ENCODE measurements at places on chromosomes 12 and 14. TPM values are rescaled to one million over a fixed set of nuclear protein-coding genes. Genes with fewer than 3 reads are reported as not detected.

- no peak for DNase-seq
Observed at GRCh38 chr14:104224131-104224505, 85.7 kb downstream of the KIF26A start.

GRCh38 chr12:9736936-9737705, 4.2 kb upstream of the CLECL1 start:
- no peak for DNase-seq

- no peak for DNase-seq
Observed at GRCh38 chr14:63555572-63555971, 12.4 kb upstream of the PPP2R5E start.

Gene KCNMB4
- not detected for total RNA-seq

Gene NINJ2
- total RNA-seq: not detected

- no peak for DNase-seq
Observed at GRCh38 chr12:13386323-13387039, 190.0 kb downstream of the EMP1 start.

DNA sequence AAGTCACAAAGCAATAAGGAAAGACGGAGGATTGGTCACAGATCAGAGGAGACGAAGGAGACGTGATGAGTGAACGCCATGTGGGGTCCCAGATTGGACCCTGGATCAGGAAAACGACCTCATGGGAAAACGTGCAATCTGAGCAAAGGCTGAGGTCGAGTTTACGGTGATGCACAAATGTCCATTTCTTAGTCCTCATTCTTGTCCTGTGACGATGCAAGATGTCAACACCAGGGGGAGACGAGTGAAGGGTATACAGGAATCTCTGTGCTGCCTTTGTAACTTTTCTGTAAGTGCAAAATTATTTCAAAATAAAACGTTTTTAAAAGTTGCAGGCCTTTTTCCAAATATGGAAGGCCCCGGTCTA, 329.8 kb downstream of the MED13L start:
- no peak for DNase-seq

Gene SLC2A14
- total RNA-seq: not detected

GRCh38 chr12:77054851-77055250, 10.5 kb downstream of the E2F7 start:
- no peak for DNase-seq

DNA sequence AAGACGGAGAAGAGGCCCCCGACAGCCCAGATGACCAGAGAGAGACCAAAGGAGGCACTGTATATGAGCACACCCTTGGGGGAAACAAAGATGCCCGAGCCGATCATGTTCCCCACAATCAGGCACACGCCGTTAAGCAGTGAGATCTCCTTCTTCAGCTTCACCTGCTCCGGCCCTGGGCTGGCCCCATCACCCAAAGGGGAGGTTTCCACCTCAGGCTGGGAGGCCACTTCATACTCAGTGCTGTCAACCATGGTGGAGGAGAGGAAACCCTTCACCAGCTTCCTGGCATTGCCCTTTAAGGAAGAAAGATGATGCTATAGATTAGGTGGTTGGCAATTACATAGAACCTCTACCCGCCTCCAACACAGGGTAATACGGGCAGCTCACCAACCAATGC, 2.1 kb downstream of the SLC7A7 start:
- DNase-seq: no peak

Gene COX6A1
- total RNA-seq: 518 TPM

- no peak for DNase-seq
Observed at GRCh38 chr12:120267736-120268135, 2.2 kb upstream of the PXN start.

GRCh38 chr14:77003960-77004710, 24.4 kb downstream of the IRF2BPL start:
- peak; percentile 25 for DNase-seq

DNA sequence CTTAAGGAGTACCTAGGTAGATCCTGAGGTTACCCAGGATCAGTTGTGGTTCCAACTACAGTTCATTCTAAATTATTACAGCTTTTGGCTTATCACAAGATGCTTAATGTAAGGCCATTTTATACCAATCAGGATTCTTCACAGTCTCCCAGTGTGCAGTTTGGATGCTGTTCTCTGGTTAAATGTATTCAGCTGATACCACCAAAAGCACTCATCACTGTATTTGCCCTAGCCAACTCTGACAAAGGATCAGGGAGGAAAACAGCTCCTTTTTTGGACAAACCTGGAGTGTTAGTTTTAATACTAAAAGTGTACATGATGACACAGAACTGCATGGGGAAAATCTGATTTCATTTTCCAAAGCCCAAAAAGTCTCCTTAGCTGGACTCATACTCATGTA, 19.5 kb downstream of the DMAC2L start:
- DNase-seq: no peak

GRCh38 chr12:43277651-43278540, 274.1 kb downstream of the ADAMTS20 start:
- no peak for DNase-seq

GRCh38 chr14:93903342-93904184, 23.6 kb upstream of the FAM181A start:
- peak; percentile 36 for DNase-seq

DNA sequence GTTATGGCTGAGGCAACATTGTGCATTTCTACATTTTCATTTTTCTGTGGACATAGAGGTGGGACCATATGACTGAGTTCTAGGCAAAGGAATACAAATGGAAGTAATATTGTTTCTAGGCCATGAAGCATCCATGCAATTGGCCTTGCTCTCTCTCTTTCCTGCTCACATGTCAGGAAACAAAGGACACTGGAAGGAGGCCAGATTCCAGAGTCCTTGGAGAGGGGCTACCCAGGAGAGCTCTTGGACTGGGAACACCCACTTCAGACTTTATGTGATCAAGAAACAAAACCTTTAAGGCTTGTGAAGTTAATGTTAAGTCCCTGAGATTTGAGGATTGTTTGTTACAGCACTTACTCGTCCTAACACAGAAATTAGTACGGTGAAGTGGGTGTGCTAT, 32.8 kb downstream of the PDZRN4 start:
- no peak for DNase-seq

DNA sequence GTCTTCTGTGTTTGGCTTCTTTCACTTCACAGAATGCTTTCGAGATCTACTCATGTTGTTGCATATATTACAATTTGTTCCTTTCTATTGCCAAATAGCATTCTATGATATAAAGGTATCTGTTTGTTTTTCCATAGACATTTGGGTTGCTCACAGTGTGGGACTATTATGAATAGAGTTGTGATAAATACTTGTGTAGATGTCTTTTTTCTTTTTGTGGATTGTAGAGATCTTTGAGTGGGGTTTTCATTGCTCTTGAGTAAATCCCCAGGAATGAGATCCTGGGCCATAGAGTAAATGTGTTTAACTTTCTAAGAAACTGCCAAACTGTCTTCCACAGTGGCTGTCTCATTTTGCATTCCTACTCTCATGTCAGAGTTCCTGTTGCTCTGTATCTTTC, 24.9 kb upstream of the CEBPE start:
- DNase-seq: no peak

GRCh38 chr12:14810953-14811483, 3.0 kb downstream of the SMCO3 start:
- peak; percentile 64 for DNase-seq

Gene STYK1
- 0.14 TPM for total RNA-seq

DNA sequence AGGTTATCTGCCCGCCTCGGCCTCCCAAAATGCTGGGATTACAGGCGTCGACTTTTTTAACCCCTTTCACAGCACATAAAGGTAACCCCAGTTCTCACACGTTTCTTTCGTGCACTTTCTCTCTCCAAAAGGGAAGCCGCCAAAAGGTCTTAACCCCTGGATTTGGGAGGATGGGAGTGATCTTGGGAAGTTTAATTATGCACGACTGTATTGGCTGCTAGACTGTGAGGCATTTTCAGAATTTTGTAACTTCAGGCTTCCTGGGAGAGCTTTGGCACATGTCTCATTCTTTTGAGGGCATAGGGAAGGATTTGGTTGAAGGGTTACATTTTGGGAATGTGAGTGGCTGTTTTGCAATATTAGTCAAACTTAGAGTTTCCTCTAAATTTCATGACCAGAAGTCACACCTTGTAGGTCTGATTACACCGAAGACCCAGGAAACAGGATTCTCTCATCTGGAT, 1.4 kb upstream of the SMARCC2 start:
- peak; percentile 31 for DNase-seq

- DNase-seq: no peak
Observed at GRCh38 chr14:22997676-22998323, 12.1 kb downstream of the C14orf93 start.

- DNase-seq: no peak
Observed at GRCh38 chr14:24310265-24310645, 315 bp downstream of the LTB4R2 start.

Gene GTF2H3
- total RNA-seq: 85.0 TPM

Gene KLRC3
- 2.3 TPM for total RNA-seq

Gene HNF1A
- total RNA-seq: not detected

DNA sequence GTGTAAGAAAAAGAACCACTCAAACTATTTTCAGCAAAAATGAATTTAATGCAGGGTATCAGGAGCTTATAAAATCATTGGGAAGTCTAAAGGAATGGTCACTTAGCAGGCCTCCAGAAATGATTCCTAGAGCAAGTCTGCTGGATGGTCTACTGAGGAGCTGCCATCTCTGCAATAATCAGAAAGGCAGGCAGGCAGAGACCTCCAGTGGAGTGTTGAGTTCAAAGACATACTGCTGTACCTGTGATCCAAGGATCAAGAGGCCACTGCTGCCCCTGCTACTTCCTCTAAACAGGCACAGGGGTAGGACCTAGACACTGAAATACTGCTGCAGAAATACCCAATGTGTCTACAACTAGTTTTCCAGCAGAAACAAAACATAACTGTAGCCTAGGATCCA, 14.5 kb upstream of the KICS2 start:
- DNase-seq: peak; percentile 45

Gene SLC5A8
- not detected for total RNA-seq

GRCh38 chr14:103928011-103928890, at the start of gene TDRD9:
Gene TDRD9, plus strand, starts transcription at chr14:103928456. Its CDS starts 54 bp downstream, at chr14:103928510.
- no peak for DNase-seq

Gene TAS2R31
- total RNA-seq: 1.9 TPM

GRCh38 chr12:108576660-108577234, 14.4 kb downstream of the ISCU start:
- no peak for DNase-seq

Gene FAM216A
- total RNA-seq: 25.8 TPM

Gene SALL2
- 0.09 TPM for total RNA-seq

- DNase-seq: peak; percentile 31
Observed at GRCh38 chr12:101604132-101604531, 9.4 kb downstream of the MYBPC1 start.

Gene CD163L1
- total RNA-seq: 3.5 TPM

DNA sequence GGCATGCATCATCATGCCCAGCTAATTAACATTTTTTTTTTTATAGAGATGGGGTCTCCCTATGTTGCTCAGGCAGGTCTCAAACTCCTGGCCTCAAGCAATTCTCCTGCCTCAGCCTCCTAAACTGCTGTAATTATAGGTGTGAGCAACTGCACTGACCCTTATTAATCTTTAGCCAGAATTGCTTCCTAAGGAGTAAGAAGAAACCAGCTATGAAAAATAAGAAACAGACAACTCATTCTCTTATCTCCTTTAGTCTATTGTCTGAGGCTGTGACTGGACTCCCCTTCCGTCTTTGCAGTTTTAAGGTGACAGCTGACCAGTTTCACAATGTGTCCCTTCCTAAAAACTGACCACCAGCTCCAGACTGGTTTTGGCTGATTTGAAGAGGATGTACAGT, 52.4 kb downstream of the EMP1 start:
- DNase-seq: no peak

DNA sequence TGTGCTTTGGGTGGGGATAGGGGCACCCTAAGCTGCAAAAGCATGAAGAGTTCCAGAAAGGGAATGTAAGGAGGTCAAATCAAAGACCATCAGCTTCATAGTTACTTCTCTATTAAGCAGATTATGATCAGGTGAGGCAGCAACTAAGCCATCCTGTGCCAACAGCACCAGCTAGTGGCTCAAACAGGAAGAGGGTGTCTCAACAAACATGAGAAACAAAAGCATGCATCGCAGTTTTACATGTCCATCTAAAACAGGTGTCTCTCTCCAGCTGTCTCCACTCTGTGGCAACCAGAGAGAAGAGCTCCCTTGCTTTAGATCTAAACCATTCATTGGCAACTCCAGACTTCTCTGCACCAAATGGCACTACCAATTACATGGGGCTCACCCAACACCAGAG, 52.9 kb downstream of the ACTN1 start:
- DNase-seq: no peak

DNA sequence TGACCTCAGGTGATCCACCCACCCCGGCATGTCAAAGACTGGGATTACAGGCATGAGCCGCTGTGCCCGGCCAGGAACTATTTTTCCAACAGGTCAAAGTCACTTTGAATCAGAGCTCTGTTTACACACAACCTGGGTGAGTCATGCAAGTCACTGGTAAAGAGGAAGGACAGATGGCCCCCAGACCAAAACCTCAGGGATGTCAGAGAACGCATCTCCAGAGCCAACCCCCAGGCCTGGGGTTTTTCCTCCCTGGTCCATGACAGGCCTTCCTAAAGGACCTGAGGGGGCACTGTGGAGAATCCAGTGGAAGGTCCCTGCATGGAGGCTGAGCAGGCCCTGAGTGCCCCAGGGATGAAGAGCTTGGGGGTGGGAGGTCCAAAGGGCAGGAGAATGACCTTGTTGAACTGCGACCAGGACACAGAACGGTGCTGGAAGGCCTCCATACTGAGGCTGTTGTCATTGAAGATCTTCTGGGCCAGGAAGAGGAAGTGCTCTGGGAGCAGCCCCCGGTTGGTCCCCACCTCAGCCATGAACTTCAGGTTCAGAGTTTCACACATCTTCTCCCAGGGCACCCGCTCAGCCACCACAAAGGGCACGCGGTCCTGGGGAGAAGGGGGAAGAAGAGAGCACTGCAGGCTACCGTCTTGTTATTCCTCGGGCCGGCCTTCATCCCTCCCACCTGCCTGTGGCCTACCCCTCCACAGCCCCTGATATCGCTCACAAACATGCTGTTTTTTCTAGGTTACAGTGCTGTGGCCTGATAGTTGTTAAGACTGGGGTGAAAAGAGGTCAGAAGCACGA, 9.1 kb downstream of the STAT6 start:
- DNase-seq: no peak

GRCh38 chr12:52434081-52434733, at the start of gene KRT75:
Gene KRT75, minus strand, starts transcription at chr12:52434371. Its CDS starts 67 bp downstream, at chr12:52434304.
- DNase-seq: peak; percentile 47

DNA sequence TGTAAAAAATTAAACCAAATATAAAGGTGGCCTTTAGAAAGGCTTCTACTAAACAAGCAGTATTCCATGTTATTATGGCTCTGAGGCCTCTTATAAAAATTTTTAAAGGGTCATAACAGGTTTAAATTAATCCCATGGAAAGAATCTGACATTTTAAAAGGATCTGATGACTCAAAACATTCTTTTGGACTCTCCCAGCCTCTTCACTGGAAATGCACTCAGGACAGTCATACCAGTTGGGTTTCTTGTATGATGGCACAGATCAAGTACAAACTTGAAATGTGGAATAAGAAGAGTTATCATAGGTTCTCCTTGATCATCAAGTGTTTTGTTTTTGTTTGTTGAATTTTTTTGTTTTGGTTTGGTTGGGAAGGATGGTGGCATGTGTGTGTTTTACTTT, 50.8 kb downstream of the PPP2R5E start:
- no peak for DNase-seq

Gene PLEKHH1
- 6.0 TPM for total RNA-seq
